GM04503 (cell line): ENCODE measurements at places on chromosomes 4 and X.

DNA sequence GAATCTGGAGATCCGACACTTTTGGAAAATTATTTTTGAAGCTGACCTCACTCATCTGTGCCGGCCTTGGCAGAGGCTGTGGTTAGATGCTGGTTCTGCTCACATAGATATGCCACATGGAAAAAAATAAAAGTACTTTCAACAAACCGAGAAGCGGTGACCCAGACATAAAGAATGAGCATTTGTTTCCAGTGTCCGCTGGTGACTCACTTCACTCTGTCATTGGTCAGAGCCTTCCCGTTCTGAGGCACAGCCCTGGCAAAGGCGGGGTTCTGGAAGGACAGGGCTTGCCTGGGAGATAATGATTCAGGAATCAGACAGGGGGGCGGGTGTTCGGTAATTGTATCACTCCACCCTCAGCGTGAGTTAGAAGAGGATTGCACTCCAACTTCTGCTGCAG, 172.4 kb upstream of the MXRA5 start:
- DNase-seq: peak; percentile 93

- DNase-seq: no peak
These were observed 41.3 kb upstream of the SPP1 start for GRCh38 chr4:87934157-87934704.

DNA sequence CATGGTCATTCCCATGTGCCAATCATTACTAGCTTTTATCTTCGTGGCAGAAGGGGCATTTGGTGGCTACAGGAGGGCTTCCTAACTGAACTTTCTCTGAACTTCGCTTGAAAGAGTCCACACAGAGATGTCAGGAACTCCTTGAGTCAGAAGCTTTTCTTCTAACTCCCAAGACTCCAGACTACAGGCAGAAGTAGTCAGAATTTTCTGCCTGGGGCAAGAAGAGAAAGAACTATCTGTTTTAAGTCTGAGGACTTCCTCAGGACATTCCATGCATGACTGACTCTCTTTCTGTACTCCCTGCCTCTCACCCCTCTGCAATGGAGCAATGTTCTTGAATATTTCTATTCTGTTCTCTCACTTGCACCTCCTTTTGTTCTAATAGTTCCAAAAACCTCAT, 170.5 kb upstream of the TBC1D9 start:
- DNase-seq: no peak

- DNase-seq: no peak
These were observed 612.5 kb upstream of the TECRL start for GRCh38 chr4:65021737-65022136.

DNA sequence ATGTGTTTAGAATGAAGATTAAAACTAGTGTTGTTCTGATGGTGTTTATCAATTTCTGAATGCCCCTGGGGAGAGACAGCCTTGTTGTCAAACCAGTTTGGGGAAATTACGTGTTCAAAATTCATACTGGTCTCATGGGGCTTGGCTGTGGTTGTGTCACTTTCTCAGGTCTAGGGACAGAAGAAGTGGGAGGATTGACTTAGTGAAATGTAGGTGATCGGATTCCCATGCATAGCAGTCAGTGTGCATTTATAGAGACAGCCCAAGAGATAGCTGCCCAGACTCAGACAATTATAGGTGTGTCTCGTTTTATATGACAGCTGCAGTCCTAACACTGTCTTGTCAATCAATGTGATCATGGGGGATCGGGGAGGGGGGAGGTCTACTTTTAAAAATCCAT, 94.4 kb upstream of the CLCN4 start:
- no peak for DNase-seq

- DNase-seq: no peak
These were observed 378.5 kb upstream of the ZFP42 start for GRCh38 chr4:187617113-187617512.
